Tibial artery (tissue), 4 donors: ENCODE measurements at places on chromosomes 4 and X.

GRCh38 chrX:119497185-119497584 lies 28.9 kb downstream of the SLC25A5 start:
- DNase-seq, result no peak

GRCh38 chr4:132642016-132642817 lies 506.9 kb upstream of the PCDH10 start:
- no peak for DNase-seq

- no peak for DNase-seq
These were observed 205.9 kb downstream of the RAPGEF2 start for GRCh38 chr4:159308566-159309340.

DNA sequence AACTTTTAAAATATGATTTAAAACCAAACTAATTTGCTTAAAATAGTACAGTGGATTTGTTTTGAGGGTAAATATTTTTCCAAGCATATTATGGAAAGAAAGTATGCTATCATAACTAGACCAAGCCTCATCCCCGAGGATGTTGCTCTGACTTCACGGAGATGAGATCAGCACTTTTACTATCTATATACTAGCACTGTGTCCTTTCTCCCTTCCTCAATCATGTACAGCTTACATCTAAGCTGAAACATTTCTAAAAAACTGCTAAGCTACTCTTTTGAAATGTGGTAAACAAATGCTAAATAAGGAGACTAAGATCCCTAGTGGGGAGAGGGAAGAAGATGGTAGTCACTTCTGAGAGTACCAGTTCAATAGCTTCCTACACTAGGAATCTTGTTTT lies 23.8 kb downstream of the AMMECR1 start:
- DNase-seq, result no peak

GRCh38 chr4:129821963-129822362 lies 726.0 kb downstream of the C4orf33 start:
- no peak for DNase-seq
